ENCODE measurements at places on chromosomes 1 and 21.

DNA sequence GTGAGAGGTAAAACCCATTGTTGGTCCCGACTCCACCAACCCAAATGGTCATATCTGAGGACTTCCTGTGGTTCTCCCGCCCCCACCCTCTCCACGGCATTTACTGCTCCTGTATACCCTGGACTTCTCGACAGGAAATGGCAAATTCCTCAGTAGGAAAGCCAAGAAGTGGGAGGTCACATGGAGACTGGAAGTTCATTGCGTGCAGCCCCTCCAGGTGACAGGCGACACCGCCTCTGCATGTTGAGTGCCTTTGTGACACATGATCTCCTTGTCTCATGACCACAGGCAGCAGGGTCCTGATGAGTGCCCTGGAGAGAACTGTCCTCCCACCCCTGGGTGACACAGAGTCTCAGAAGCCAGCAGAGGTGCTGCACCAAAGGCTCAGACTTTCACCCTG lies 24.2 kb downstream of the ERG start:
- no peak for DNase-seq

- DNase-seq = no peak
Observed at GRCh38 chr1:193312432-193312831, 126.0 kb upstream of the B3GALT2 start.

DNA sequence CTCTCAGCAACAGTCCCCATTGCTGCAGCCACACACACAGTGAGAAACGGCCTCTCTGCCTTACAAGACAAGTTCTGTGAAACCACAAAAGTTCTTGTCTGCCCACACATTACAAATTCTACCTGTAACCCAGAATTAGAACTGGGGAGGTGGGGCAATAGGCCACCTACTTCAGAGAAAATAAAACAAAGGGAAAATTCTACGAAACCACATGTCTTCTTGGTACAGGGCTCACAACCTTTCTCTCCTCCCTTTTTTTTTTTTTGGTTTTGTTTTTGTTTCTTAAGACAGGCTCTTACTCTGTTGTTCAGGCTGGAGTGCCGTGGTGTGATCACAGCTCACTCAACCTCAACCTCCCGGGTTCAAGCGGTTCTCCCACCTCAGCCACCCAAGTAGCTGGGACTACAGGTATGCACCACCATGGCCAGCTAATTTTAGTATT lies 30.2 kb downstream of the LPAR3 start:
- DNase-seq = no peak

GRCh38 chr1:77238462-77238861 lies 19.2 kb upstream of the PIGK start:
- DNase-seq = no peak

- no peak for DNase-seq
Observed at GRCh38 chr1:214364786-214365295, 83.9 kb downstream of the SMYD2 start.

GRCh38 chr1:84712276-84712874 lies 22.1 kb upstream of the SSX2IP start:
- peak; percentile 36 for DNase-seq

GRCh38 chr21:44517175-44517899 lies 22.7 kb downstream of the KRTAP10-1 start:
- DNase-seq = peak; percentile 47

DNA sequence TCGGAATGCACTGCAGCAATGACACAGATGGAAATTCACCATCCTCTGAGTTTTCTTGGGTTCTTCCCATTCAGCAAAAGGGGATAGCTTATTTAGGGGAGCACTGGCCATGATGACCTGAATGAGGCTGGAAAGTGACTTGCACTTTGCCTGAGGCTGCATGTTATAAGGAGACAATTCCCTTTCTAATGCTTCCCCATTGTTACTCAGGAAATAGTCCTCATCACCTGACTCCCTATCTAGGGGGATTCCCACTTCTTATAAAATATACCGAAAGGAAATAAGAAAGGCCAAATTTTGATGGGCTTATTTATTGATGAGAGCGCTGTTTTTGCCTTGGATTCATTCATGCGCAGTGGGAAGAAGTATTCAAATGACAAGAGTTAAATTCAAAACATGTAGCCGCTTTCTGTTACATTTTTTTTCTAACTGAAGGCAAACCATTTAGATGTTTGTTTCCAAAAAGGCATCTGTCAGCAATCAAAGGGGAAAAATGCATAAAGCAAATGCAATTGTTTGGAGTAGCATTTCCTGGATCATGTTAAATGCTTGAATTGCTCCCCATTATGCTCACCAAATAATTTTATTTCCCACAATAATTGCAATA lies 220.3 kb upstream of the NFIA start:
- no peak for DNase-seq

DNA sequence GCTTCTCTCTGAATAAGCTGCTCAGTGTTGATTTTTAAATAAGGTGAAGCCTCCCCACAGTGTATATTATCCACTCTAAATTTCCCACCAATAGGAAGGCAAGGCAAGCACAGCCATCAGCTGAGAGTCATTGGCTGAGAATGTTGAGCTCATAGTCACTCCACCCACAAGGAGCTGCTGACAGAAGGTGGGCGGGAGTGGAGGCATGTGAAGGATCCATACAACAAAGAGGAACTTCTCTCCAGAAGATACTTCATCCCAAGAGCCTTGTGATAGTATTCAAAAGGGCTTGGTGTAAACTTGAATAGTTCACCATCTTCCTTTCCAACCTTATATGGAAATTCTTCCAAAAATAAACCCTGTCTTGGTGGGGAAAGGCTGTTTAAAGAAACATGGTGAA lies 42.8 kb downstream of the SAMD13 start:
- peak; percentile 64 for DNase-seq

GRCh38 chr1:67479146-67479891 lies 49.1 kb upstream of the SERBP1 start:
- DNase-seq = peak; percentile 51

- DNase-seq = no peak
Observed at GRCh38 chr1:210883821-210884220, 250.1 kb downstream of the KCNH1 start.

- DNase-seq = no peak
Observed at GRCh38 chr1:44591381-44591780, 82.9 kb downstream of the TMEM53 start.

- peak; percentile 41 for DNase-seq
Observed at GRCh38 chr1:170032531-170033280, 41.8 kb downstream of the KIFAP3 start.

DNA sequence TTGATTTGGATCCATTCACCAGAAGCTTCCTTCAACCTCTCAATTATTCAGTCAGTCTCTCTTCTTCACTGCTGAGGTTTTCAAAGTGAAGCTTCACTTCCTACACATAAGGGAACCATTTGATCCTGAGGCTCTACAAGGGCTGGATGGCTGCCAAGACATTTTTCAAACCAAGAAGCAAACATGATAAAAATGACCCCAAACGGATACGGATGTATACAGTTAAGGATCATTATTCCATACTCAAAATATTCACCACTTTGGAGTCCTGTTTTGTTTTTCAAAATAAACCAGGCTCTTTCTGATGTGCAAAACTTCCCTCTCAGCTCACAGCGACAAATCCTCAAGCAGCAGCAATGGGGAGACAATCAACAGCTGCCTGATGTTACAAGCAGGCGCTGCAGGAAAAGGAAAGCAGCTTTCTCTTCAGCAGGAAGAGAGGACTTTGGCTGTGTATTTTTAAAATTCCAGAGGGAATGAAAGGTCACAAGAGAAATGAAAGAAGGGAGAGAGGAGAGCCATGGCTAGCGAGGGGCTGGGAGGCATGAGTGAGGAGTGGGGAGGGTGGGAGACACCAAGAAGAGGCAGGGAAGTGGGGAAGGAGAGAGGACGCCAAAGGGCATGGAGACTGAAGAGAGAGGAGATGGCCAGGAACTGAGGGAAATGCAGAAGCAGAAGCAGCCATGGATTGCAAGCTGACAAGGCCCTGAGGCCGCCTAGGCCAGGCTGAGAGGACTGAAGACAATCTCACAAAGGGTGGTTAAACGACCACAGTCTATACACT lies 145.4 kb downstream of the SLC45A1 start:
- DNase-seq = peak; percentile 91

DNA sequence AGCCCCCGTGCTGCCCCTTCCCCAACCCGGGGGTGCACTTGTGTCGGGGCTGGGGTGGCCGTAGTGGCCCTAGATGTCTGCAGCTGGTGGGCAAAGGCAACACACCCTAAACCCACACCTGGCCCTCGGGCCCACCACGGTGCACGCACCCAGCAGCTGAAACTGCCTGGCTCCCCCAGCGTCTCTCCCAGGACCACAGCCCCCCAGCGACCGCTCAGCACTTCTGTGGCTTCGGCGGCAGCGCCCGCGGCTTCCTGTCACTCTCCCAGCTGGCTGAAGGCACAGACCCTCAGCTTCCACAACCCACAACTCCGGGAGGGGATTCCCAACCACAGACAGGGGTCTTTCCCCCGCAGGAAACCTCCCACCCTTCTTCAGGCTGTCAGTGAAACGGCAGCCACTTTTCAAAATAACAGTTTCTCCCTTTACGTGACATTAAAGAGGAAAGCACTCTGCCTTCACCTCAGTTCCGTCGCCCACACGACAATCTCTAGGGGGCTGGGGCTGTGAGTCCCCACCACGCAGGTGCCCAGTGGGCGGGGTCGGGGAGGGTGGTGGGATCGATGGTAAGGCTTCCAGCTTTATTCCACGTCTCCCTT lies 40.7 kb upstream of the COL6A2 start:
- DNase-seq = no peak

DNA sequence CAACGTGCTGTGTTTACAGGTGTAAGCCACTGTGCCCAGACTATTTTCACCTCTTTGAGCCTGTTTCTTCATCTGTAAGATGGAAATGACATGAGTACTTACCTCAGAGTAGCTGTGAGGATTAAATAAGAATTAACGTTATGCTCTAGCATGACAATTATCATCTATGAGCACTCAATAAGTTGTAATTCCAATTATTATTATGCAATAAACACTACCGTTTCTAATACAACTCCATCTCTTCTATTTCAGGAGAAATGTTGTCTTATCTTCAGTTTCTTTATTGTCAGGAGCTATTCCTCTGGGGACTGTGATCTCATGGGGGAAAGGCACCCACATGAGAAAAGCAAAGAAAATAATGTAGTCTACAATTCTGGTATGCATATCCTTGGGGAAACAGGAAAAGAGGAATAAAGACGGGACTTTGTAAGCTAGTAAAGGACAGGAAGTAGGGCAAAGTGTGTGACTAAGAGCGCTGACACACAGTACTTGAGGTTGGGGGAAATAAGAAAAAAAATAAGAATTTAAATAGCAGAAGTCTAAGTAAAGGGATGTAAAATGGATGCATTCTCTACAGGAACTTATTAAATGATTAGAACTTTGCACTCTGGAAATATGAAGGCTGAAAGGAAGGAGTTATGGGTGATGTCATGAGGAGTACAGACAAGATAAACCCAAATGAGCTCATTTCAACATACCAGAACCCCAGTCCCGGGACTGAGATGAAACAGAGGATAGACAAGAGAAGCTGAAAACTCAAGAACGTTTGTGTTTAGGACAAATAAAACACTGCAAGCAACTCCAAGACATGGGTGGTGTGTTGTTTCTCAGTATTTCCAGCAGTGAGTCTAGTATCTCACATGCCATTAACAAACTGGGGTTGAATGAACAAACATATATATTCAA lies 9.8 kb downstream of the PHC2 start:
- peak; percentile 54 for DNase-seq

- DNase-seq = peak; percentile 58
Observed at GRCh38 chr21:27693376-27693775, 726.5 kb upstream of the ADAMTS5 start.

GRCh38 chr1:115293899-115294298 lies 44.1 kb downstream of the NGF start:
- no peak for DNase-seq

DNA sequence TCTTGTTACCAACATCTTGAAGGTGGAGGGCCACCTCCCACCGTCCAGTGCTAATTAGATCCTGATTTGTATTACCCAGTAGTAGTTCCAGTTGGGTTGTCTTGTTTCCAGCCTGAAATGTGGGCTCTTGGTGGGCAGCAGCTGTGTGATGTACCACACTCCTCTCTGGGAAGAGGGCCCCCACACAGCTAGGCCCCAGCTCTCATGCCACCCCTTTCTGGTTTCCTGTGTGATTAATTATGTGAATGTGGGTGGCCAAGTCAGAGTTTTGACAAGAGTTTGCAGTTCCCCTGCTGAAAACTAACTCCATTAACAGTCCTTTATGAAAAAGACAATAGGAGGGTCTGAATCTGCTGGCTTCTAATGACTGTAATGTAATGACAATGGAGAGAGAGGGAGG lies 3.8 kb downstream of the HMGB4 start:
- DNase-seq = no peak

- DNase-seq = no peak
Observed at GRCh38 chr1:76162254-76162653, 87.7 kb downstream of the ST6GALNAC3 start.

DNA sequence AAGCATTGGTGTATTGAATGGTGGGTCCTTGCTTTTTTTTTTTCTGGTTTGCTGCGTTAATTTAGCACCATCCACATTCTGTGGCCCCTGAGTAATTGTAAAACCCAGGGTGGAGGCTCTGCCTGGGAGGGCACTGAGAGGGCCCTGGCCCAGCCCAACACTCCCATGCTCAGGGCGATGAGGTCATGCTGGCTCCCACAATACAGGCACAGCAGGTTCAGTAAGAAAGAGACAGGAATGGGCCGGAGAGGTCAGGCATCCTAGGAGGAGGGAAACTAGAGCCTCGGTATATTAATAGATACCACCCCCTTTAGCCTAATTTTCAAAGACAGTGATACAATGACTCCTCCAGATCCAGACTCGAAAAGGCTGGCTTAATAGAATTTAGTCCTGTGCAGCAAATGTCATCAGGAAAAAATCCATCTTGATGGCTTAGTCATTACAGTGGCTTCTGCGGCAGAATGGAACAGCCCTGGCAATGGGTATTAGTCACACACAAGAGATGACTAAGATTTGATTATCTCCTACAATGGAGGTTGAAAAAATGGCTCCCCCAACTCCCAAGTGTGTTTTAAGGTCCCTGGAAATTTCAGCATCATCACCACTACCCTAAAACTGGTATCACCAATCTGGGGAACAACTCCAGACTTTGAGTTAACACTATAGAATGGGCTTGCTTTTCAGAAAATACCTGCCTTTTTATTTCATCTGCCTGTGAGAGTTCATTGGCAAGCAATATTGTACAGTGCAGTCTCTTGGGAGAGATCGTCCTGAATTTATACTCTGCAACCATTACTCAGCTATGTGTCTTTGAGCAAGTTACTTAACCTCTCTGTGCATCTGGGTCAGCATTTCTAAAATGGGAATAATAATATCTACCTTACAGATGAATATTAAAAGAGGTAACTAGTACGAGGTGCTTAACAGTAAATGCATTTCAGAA lies 43.9 kb upstream of the LYST start:
- peak; percentile 85 for DNase-seq
